Neuronal stem cell (in vitro differentiated cells): ENCODE measurements at places on chromosomes 3 and 15.

DNA sequence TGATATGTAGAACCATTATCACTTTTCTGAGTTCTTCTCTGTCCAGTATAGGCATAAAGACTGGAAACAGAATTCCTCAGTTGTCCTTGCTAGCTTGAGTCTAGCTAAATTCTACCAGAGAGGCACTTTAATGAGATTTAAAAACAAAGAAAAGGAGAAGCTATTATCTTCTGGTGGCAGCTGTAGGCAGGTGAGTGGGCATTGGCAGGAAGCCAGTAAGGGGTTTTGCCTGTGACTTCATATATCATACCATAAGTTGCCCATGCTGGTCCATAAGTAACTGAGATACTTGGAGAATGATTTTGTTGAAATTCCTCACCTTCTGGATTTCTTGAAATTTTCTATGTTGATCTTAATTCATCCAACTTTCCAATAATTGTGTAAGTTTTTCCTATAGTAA, 402.3 kb upstream of the TGFBR2 start:
- no peak for DNase-seq

- DNase-seq: no peak
Observed at GRCh38 chr3:167151636-167152035, 228.5 kb downstream of the ZBBX start.

- DNase-seq: no peak
Observed at GRCh38 chr15:29364426-29365078, 94.9 kb upstream of the NSMCE3 start.

DNA sequence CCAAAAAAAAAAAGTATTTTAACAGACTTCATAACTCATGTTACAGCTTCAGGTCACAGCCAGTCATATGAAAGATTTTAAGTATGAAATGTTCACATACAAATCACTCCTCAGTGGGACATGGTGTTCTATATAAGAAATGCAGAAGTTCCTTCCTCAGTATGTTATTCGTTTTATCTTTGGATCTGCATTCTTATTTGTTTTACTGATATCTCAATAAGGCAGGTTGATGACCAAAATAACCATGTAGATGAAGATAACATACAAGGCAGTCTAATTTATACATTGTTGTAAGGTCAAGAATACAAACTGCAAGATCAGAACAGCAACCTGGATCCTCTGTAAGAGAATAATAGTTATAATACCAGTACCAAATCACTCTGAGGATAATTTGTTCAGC, 75.6 kb downstream of the CHAC1 start:
- no peak for DNase-seq

- DNase-seq: no peak
Observed at GRCh38 chr3:174398761-174399160, 460.4 kb upstream of the NAALADL2 start.

DNA sequence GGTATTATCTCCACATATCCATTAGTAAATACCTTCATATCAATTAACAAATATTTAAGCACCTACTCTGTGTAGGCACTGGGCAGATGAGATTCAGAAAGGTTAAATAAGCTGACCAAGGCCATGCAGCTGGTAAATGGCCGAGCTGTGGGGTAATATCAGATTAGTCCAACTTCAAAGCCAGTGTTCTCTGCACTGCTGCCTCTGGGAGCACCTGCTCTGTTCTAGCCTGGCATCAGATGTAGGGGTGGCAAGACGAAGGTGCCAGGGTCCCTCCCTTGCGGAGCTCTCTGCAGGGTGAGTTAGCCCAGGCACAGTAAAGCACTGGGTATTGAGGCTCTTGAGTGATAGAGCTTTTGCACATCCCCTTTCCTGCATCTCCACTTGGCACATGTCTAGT, 5.5 kb downstream of the TATDN2 start:
- no peak for DNase-seq

DNA sequence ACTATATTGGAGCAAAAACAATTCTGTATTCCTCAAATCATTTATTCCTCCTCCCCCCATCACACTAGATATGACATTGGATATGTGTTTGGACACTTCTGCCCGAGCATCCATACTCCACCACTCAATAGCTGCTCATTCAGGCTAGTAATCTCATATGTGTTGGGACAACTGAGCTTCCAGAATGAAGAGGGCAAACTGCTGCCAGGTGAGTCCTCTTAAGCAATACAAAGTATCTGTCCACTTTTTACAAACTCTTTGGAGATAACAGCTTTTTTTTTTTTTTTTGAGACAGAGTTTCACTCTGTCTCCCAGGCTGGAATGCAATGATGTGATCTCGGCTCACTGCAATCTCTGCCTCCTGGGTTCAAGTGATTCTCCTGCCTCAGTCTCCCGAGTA, 5.4 kb upstream of the TNFSF10 start:
- DNase-seq: no peak

DNA sequence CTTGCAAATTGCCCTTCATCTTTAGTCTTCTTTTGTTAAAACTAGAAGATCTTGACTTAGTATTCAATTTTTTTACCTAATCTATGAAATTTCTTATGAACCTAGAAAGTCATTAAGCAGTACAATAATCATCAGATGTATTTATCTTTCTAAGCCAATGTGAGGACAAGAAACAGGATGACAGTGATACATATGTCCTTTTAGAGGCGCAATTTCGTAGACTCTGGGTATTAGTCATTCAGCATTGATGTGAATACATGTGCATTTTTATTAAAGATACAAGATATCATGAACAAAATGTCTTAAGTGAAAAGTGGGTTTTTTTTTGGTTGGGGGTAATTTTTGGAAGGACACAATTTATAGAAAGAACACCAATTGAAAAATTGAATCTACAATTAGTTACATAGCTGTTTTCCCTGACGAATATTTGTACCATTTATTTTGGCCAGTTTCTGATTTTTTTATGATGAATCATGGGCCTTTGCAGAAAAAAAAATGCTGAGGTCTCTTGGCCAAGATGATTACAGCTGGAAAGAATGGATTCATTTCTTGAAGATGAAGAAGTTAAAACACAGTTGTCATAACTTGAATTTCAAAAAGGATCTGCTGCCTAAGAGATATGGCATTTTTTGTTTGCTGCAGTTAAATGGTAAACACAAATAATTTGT, 48.9 kb upstream of the AGTR1 start:
- no peak for DNase-seq

DNA sequence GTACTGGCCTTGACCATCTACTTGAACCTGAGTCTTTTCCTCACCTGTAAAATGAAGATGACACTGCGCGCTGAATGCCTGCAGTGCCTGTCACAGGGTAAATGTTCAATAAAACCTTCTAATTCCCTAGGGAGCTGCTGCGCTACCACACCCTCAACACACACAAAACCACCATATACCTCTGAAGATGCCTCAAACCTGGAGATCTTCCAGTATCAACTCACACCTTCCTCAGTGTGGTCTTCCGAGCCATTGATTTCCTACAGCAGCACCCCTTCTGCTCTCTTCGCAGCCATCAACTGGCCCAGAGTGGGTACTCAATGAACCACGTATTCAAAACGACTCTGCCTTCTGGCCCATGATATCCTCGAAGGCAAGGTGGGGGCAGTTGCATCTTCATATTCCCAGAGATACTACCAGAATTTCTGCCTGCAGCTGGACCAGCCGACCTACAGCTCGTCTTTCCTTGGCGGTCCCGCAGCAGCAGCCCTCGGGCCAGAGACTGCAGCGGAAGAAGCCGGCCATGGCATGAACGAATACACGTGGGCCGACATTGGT, 695 bp downstream of the RPL32 start:
- DNase-seq: no peak

DNA sequence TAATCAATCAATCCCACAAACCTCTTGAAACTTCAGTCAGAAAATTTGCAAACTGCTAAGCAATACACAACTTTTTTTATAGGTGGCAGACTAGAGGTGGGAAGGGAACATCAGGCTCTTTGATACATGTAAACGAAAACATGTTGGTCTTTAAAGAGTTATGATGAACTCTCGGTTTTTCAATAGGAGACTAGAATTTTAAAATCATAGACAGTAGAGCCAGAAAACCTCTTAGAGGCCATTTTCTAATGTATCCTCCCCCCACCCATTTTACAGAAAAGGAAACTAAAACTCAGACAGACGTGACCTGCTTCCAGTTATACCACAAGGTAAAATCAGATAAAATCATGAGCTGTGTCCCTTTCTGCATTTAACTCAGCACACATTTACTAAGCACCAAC, 179.1 kb upstream of the LPP start:
- DNase-seq: no peak

DNA sequence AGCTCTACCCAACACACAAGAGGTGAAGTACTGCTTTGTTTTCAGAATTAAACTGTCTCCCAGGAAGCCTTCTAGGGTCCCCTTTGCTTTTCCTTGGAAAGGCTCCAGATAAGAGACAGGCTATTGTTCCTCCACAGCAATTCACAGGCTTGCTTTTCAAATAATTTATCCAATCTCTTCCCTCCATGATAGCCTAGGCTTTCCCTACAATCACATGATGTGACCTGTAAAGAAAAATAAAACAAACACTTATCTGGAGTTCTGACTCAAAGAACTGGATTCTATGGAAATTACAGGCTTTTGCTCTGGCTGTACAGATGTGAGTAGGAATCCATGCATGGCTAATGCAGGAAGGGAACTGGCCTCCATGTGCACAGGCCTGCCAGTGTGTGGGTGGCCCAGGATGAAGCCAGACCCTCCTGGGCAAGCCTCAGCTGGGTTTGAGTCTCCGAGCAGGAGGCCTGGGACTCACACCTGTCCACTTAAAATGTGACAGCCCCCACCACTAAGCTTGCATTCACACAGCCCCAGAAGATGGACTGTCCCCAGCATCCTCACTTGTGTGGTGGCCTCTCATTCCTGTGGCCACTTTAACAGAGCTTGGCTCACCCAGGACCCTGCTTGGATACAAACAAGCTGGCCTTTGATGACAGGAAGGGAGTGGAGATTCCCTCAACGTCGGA, 75.8 kb upstream of the LEKR1 start:
- DNase-seq: no peak

GRCh38 chr15:59598461-59598860, 13.1 kb upstream of the GCNT3 start:
- DNase-seq: no peak

DNA sequence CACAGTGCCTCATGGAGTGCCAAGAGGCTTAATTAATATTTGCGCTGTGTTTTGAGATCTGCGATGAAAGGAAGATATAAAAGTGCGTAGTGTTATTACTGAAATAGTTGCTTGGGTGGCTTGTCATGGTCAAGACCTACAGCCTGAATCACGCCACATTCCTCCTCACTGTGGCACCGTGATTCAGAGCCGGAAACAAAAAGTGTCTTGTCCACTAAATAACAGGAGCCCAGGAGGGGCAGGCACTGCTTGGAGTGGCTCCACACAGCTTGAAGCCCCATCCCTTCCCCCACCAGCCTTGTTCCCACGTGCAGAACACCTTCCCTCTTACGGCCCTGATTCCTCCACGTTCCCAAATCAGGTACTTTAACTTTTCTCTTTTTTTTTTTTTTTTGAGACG, 1.2 kb upstream of the LRRC15 start:
- DNase-seq: no peak

- no peak for DNase-seq
Observed at GRCh38 chr15:63226966-63227401, 37.6 kb downstream of the RAB8B start.

GRCh38 chr15:70156671-70157271, 59.1 kb upstream of the TLE3 start:
- DNase-seq: no peak

GRCh38 chr3:97076673-97077072, 262.3 kb downstream of the EPHA6 start:
- no peak for DNase-seq

DNA sequence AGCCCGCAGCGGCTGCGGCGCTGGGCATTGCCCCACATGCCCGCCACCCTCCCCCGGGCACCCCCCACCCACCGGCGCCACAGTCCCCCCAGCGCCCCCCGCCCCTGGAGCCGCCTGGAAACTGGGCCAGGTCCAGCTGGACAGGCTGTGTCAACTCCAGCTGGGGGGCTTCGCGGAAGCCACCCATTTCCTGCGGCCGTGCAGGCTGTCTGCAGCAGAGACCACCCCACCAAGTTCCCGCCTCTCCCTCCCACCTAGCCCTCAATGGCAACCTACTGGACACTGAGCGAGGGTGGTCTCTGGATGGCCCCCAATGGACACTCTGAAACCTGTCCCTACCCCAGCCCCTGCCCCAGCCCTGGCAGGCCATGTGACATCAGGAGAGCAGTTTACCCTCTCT, 62.8 kb upstream of the GATA2 start:
- no peak for DNase-seq

DNA sequence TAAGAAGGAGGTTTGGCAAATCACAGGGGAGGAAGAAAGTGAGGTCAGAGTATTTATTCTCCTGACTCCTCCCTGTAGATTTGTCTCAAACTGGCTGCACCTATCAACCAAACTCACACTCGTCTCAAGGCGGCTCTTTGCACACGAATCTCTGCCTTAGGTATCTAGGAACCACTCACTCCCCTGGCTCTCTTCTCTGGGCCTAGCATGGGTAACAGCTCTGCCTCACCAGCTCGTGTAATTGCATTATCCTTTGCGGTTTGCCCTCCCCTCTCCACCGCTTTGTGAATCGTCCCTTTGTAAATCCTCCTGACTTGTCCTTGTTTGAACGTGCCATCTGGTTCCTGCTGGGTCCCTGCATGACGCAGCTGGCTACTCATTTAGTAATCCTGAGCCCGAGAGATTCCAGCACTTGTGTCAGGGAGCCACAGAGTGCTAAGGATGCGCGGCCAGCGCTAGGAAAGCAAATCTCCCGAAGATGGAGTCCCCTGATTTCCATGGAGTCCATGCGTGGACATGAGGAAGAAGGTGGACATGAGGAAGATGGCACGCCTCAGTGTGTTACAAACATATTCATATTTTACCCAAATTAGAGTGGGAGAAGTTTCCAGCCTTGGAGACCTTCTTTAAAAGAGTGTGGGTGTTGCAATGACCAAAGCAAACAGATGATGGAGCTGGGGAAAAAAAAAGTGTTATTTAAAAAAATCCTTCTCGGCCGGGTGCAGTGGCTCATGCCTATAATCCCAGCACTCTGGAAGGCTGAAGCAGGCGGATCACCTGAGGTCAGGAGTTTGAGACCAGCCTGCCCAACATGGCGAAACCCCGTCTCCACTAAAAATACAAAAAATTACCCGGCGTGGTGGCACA, 26.7 kb downstream of the NRROS start:
- DNase-seq: peak; percentile 85

DNA sequence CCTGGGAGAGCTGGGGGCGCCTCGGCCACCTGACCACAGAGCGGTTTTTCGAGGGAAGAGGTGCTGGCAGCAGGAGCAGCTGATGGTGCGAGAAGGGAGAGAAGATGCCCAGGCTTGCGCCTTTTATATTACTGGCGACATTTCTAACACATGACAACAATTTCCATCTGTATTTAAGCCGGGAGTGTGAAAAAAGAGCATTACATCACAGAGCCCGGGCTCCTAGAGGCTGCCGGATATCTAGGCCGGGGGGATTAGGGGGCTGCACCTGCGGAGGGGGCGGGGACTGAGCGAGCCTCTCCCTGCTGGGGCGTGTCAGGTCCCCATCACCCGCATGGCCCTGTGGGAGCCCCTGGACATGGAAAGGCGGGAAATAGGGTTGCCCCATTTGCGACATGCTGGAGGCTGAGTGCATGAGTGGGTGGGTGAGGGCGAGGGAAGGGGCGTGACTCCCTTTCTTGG, 440.7 kb downstream of the MAGI1 start:
- peak; percentile 58 for DNase-seq
